ENCODE measurements at places on chromosomes 6 and 20. TPM values are rescaled to one million over a fixed set of nuclear protein-coding genes. Genes with fewer than 3 reads are reported as not detected.

GRCh38 chr20:49909499-49910339 lies 5.6 kb downstream of the SPATA2 start:
- DNase-seq: no peak

- no peak for DNase-seq
Measured at GRCh38 chr6:40568062-40568708, 19.0 kb downstream of the LRFN2 start.

- no peak for DNase-seq
Measured at GRCh38 chr6:39312912-39313525, 1.2 kb downstream of the KCNK17 start.

DNA sequence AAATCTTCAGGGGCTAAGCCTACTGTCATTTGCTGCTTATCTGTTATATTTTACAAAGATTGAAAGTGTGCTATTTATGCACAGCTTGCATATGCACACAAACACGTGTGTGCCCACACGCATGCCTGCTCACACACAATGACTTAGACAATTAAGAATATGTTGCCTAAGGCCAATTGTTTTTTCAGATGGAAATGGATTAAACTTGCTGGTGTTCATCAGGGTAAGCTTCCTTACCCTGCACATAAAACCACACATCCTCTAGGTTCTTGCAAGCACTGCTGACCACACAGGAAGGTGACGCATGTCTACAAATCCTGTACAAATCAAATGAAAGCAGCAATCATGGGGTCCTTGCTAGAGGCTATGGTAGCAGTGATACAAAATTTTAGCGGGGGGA lies 58.4 kb downstream of the GJA10 start:
- no peak for DNase-seq

BFSP1 gene
- total RNA-seq: 0.13 TPM

ANKRD6 gene
- total RNA-seq: 0.93 TPM

ASCC3 gene
- 56.7 TPM for total RNA-seq
